ENCODE measurements at places on chromosomes 11 and 22.

GRCh38 chr11:60018058-60018457 is 1.1 kb downstream of the OOSP4B start:
- no peak for DNase-seq

GRCh38 chr11:113551645-113552044 is 76.4 kb upstream of the DRD2 start:
- DNase-seq, result no peak

- DNase-seq, result peak; percentile 61
Measured at GRCh38 chr22:42856179-42856864, 751 bp downstream of the ARFGAP3 start.

- DNase-seq, result no peak
Measured at GRCh38 chr11:73235236-73235786, 17.2 kb downstream of the P2RY2 start.

- DNase-seq, result no peak
Measured at GRCh38 chr11:20020198-20020597, 140.1 kb downstream of the DBX1 start.

- no peak for DNase-seq
Measured at GRCh38 chr11:30018495-30018894, 1.7 kb upstream of the KCNA4 start.

- no peak for DNase-seq
Measured at GRCh38 chr11:104422324-104422944, 258.5 kb upstream of the PDGFD start.

DNA sequence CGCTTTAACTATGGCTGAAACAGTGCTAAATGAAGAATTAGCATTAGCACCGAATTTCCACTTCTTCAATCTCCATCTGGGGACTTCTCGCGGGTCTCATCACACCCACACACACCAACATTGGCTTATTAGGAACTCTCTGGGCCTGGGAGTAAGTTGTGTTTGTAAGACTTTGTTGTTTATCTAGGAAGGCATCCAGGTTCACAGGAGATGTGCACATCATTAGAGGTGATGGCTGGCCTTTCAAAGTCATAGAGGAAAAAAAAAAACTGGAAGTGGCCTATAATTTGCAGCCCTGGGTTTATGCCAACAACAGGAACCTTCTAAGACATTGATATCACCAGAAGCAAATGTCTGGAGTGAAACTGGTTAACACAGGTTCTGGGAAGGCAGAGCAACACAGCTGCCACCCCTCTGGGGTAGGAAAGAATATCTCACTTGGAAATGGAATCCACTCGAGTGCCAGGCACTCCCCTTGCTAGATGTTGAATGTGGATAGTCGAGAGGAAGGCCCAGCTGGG is 84.5 kb downstream of the TRAF6 start:
- no peak for DNase-seq

- DNase-seq, result no peak
Measured at GRCh38 chr11:126673319-126673718, 317.8 kb downstream of the ST3GAL4 start.
